ENCODE measurements at places on chromosomes 12 and 14. TPM values are rescaled to one million over a fixed set of nuclear protein-coding genes. Genes with fewer than 3 reads are reported as not detected.
A peak's percentile ranks its signal among the peaks of the same experiment; 100 is the strongest.

DNA sequence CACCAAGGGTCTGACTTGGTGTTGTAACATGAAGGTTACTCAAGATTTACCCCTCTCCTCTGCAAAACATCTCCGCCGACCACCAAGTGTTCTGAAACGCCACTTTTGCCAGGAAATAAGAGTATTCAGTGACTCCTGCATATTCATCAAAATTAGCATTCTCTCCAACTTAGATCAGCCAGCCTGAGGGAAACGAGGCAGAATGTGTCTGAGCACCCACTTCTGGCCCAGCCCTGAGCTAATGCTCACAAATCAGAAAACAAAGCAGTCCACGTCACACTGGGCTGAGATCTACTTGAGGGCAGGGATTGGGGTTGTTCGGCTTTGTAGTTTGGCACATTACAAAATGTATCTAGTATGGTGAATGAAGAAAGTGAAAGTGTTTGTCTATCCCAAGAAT lies 64.3 kb downstream of the TBX5 start:
- no peak for DNase-seq
- H3K27me3 ChIP-seq, result no peaks in the 10 kb centered on the region
- no peak overlapping the region for H3K27ac ChIP-seq

The SIRT4 gene
- 3.3 TPM for total RNA-seq

GRCh38 chr12:72201457-72201856 lies 70.7 kb upstream of the TRHDE start:
- no peak for DNase-seq
- H3K4me1 ChIP-seq, result no peaks in the 10 kb centered on the region
- no peaks in the 10 kb centered on the region for H3K36me3 ChIP-seq
- no peak overlapping the region for H3K4me3 ChIP-seq
- no peaks in the 10 kb centered on the region for H3K27me3 ChIP-seq

- no peak for DNase-seq
- H3K4me1 ChIP-seq, result peaks cover 28% of the 10 kb centered on the region
- H3K36me3 ChIP-seq, result no peaks in the 10 kb centered on the region
- peaks cover 76% of the 10 kb centered on the region for H3K27me3 ChIP-seq
Measured at GRCh38 chr14:105193916-105194782, 13.0 kb upstream of the NUDT14 start.

DNA sequence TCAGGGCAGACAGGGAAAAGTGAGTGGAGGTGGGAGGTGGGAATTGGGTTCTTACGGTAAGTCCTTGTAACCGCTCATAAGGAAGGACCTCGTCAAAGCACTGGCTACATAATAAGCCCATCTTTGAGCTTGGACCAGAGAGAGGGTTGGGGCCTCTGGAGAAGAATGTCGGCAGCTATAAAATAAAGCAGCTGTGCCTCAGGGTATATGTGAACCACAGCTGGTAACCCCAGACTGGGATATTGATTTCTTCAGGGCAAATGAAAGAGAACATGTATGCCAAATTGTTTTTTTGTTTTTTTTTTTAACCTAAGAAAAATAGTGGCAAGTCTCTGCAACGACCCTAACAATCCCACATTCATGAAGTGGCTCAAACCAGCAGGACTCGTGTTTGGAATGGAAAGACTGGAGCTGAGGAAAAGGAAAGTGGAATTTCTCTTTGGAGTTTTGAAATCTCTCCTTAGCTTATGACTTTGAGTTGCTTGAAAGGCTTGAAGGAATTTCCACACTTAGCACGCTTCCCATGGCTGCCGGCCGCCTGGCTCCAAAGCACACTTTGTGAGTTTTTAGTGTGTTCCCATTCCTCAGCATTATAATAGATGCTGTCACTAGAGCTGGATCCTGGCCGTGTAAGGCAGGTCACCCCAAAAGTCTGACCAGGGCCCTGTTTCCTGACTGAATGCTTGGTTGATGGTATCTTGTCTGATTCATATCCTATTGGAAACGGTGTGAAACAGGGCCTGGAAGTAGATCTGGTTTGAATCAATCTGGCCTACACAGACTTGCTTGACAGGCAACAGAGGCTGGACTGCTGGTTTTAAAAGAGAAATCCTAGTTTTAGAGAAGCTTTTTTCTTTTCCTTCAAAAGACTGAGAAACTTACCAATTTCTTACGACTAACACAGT lies 244.7 kb downstream of the MSRB3 start:
- H3K27me3 ChIP-seq, result no peaks in the 10 kb centered on the region
- H3K4me1 ChIP-seq, result no peaks in the 10 kb centered on the region
- no peak overlapping the region for H3K4me3 ChIP-seq
- no peak for DNase-seq
- H3K27ac ChIP-seq, result no peak overlapping the region
- H3K36me3 ChIP-seq, result no peaks in the 10 kb centered on the region

DNA sequence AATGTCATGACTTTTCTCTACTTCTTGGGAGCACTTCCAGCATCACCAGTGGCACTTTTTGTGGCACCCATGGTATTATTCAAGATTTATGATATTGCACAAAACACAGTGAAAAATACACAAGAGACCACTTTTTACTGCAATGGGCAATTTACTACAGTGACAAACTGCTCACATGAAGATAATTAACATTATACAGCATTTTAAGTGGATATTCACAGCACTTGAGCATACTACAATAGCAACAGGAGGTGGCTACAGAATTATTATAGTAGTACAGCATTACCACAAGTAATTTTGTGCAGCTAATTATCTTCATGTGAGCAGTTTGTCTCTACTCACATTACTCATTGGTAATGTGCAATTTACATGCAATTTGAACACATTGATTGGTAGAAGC lies 18.3 kb downstream of the IL26 start:
- H3K27me3 ChIP-seq, result no peaks in the 10 kb centered on the region
- no peaks in the 10 kb centered on the region for H3K4me1 ChIP-seq
- H3K36me3 ChIP-seq, result no peaks in the 10 kb centered on the region
- DNase-seq, result no peak
- no peak overlapping the region for H3K27ac ChIP-seq
- H3K4me3 ChIP-seq, result no peak overlapping the region

- no peaks in the 10 kb centered on the region for H3K36me3 ChIP-seq
- H3K27ac ChIP-seq, result no peak overlapping the region
- no peak for DNase-seq
- no peaks in the 10 kb centered on the region for H3K27me3 ChIP-seq
- H3K4me1 ChIP-seq, result no peaks in the 10 kb centered on the region
Measured at GRCh38 chr14:26974965-26975364, 377.1 kb upstream of the NOVA1 start.

The CLEC6A gene
- not detected for total RNA-seq

DNA sequence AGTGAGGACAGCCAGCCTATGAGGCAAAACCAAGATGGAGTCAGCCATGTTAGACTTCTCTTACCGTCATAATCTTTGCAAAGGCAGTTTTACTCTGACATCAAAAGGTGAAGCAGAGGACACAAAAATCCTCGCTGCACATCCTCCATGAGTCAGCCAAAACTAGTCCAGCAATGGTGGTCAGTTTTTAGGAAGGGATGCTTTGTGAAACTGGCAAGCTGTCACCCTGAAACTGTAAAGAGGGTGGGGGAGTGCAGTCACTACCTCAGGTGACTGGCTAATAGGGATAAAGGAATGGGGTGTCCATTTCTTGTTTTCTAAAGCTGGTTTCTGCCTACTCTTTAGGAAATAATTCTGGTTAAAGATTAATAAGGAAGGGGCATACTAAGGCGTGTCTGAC lies 5.4 kb upstream of the CIPC start:
- H3K27ac ChIP-seq, result no peak overlapping the region
- peaks cover 12% of the 10 kb centered on the region for H3K4me1 ChIP-seq
- no peak overlapping the region for H3K4me3 ChIP-seq
- no peaks in the 10 kb centered on the region for H3K27me3 ChIP-seq

The DGLUCY gene
- 50.7 TPM for total RNA-seq

GRCh38 chr12:71999795-72000194 lies 61.1 kb downstream of the TPH2 start:
- H3K27ac ChIP-seq, result no peak overlapping the region
- no peaks in the 10 kb centered on the region for H3K36me3 ChIP-seq
- H3K4me1 ChIP-seq, result no peaks in the 10 kb centered on the region
- DNase-seq, result no peak
- H3K4me3 ChIP-seq, result no peak overlapping the region

The LMO3 gene
- 228 TPM for total RNA-seq

DNA sequence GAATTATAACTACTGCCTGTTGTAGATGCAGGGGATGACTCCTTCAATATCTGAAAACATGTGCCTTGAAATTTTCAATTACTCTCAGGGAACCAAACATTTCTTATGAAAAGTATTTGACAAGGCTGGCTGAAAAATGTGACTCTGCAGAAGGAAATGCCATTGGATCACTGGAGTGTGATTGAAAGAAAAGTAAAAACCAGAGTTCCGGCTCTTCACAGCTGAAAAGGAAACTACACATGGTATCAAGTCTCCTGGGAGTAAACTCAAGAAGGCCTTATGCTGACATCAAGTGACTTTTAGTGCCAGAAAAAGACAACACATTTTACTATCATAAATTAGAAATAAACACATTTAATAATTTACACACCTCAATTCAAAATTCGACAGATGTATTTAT lies 693.0 kb downstream of the LRFN5 start:
- no peaks in the 10 kb centered on the region for H3K36me3 ChIP-seq
- no peak overlapping the region for H3K27ac ChIP-seq
- no peaks in the 10 kb centered on the region for H3K4me1 ChIP-seq

The SOAT2 gene
- not detected for total RNA-seq

GRCh38 chr12:96383991-96384390 lies 16.2 kb downstream of the CDK17 start:
- no peak for DNase-seq
- H3K27ac ChIP-seq, result no peak overlapping the region
- no peaks in the 10 kb centered on the region for H3K27me3 ChIP-seq
- peaks cover 51% of the 10 kb centered on the region for H3K4me1 ChIP-seq

The RND1 gene
- not detected for total RNA-seq

DNA sequence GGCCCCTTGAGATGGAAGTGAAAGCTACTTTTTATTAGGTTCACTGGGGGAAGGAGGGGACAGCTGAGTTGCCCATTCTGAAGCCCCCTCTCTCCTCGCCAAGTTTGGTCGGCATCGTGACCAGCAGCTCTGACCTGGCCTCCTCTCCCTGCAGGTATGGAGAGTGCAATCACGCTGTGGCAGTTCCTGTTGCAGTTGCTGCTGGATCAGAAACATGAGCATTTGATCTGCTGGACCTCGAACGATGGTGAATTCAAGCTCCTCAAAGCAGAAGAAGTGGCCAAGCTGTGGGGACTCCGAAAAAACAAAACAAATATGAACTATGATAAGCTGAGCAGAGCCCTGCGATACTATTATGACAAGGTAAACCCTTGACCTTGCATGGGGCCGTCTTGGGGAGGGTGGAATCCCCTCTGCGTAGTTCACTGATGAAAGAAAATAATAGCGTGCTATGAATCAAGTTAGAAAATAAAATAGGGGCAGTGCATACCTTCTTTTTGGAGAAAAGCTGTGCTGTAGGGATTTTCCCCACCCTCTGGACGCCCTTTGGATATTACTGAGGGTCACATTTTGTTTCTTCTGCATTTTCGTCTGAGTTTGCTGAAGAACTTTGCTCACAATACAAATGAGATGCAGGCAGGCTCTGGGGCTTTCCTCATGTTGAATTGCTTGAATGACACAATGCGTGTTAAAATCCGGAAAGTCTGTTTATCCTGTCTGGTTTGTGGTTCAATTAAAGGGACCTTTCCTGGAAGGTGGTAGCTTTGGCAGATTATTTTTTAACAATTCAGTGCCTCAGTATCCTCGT lies 29.4 kb downstream of the ELK3 start:
- peak overlapping the region; percentile 80 for H3K27ac ChIP-seq
- H3K4me3 ChIP-seq, result no peak overlapping the region
- no peaks in the 10 kb centered on the region for H3K27me3 ChIP-seq
- DNase-seq, result no peak
- H3K4me1 ChIP-seq, result no peaks in the 10 kb centered on the region

The SERPINA6 gene
- total RNA-seq, result not detected

- no peak for DNase-seq
- no peak overlapping the region for H3K27ac ChIP-seq
- no peaks in the 10 kb centered on the region for H3K4me1 ChIP-seq
- no peak overlapping the region for H3K4me3 ChIP-seq
- H3K36me3 ChIP-seq, result no peaks in the 10 kb centered on the region
Measured at GRCh38 chr12:23221066-23221465, 596.1 kb downstream of the ETNK1 start.

The TEX52 gene
- total RNA-seq, result not detected

DNA sequence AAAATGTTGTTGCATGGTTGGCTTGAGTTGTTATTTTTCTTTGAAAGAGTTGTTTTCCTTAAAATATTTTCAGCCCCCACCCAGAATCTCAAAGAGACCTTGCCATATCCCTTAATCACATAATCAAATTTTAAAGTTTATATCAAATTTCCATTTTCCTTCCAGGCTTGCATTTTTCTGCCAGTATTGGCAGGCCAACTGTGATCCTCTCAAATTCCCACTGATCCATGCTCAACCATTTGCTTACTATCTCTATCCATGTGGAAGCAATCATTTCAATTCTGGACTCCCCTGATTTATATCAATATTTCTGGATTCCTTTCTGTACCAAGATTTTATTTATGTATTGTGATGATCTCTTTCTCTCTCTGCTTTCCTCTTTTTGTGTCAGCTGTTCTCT lies 64.2 kb upstream of the PYGL start:
- no peaks in the 10 kb centered on the region for H3K27me3 ChIP-seq
- peaks cover 36% of the 10 kb centered on the region for H3K4me1 ChIP-seq
- no peaks in the 10 kb centered on the region for H3K36me3 ChIP-seq
- DNase-seq, result no peak

DNA sequence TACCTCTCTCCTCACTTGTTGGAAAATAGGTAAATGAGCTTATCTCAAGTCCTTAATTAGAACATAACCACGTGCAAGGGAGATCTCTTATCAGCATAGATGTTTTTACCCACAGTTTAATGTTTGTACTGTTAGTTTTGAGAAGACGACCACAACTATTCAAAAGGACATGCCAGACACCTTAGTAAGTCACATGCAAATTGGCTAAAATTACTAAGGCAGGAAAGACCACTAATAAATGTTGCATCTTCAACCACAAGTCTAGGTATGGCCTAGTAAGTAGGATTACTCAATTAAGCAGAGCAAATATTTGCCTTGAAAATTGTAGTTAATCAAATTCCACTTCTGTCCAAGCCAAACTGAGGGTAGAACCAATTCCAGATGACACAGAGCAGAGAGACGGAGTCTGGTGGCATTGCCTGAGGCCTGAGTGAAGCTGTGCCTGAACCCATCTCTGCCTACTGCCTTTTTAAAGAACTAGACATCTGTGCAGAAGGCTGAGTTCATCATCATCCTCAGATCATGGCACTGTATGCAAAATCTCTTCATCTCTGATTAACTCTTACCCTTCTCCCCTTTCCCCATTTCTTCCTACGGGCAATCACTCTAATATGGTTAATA lies 29.7 kb upstream of the CHST11 start:
- no peaks in the 10 kb centered on the region for H3K36me3 ChIP-seq
- H3K27ac ChIP-seq, result no peak overlapping the region

The ITGA5 gene
- total RNA-seq, result 296 TPM

The SYCP3 gene
- total RNA-seq, result 0.36 TPM

All from sigmoid colon (tissue), 7 donors.